ENCODE measurements at places on chromosomes 16 and 17. TPM values are rescaled to one million over a fixed set of nuclear protein-coding genes. Genes with fewer than 3 reads are reported as not detected.
A peak's percentile ranks its signal among the peaks of the same experiment; 100 is the strongest.

Gene CFAP97D1
- not detected for total RNA-seq

- DNase-seq = no peak
Measured at GRCh38 chr17:55710410-55710809, 12.3 kb downstream of the TMEM100 start.

DNA sequence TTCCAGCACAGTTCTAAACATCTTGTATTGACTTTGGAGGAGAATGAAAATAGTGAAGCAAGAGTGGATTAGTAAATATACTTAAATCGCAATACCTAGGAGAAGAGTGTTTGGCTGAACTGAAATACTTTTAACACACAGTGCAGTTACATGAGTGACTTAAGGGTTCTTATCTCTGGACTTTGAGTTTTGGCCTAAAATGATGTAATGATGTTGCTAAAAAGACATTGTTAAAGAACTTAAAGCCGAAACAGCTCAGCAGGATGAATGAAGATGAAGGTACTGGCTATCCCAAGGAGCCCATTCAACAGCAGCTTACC lies 28.1 kb downstream of the PMP22 start:
- DNase-seq = no peak

GRCh38 chr16:12906271-12906670 lies 4.9 kb downstream of the SHISA9 start:
- DNase-seq = no peak

- peak; percentile 84 for DNase-seq
Measured at GRCh38 chr16:180681-181564, 664 bp downstream of the HBQ1 start.

Gene PLEKHG4
- total RNA-seq = 0.89 TPM

DNA sequence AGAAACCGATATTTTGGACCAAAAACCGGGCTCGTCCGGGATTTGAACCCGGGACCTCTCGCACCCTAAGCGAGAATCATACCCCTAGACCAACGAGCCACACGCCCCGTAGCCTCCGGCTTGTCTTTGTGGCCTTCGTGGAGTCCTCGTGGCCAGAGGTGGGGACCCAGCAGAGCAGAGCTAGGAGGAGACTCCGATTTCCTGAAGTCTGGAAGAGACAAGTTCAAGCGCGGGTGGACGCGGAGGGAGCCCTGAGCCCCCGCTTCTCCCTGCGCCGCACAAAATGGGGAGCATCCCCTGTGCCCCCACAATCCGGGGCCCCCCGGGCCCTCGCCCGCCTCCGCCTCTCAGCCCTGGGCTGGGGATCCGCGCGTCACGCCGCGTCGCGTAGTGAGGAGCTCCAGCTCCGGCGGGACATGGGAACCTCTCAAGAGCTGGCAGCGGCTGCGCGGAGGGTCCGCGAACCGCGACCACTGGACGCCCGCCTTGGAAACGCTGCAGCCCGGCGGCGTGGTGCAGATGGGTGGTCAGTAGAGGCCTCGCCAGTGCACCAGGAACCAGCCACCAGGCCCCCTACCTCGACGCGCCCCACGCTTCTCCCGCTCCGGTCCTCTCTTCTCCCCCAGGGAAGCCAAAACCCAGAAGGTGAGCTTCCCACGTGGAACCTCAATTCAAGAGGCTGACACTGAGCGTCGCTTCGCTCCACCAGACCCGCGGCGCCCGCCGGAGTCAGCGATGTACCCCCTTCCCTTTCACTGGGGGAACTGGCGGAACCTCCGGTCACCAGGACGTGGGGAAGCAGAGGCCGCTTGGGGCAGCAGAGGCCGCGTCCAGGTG lies 5.2 kb upstream of the OR1F1 start:
- peak; percentile 53 for DNase-seq

Gene CACNG5
- not detected for total RNA-seq

Gene STH
- total RNA-seq = not detected

GRCh38 chr17:50947782-50948543 lies 81.8 kb upstream of the TOB1 start:
- peak; percentile 80 for DNase-seq

- DNase-seq = no peak
Measured at GRCh38 chr16:67764158-67764667, 42.1 kb downstream of the RANBP10 start.

Gene CMTM1
- 1.3 TPM for total RNA-seq

DNA sequence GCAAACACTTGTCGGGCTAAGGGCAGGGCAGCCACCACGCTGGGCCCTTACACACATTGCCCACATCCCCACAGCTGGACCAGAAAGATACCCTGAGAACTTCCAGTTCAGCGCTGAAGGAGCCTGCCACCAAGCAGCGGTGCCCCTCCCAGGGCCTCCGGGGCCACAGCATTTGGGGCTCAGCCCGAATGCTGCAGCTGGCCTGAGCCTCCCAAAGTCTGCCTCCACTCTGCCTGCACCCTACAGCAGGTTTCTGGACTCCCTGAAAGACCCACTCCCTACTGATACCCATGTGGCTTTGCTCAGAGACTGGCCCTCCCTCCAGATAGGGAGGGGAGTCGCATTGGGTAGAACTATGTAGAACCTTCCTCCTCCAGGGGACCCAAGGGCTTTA lies 1.5 kb downstream of the MCRIP1 start:
- no peak for DNase-seq

- DNase-seq = no peak
Measured at GRCh38 chr16:76574651-76575050, 297.4 kb downstream of the CNTNAP4 start.

DNA sequence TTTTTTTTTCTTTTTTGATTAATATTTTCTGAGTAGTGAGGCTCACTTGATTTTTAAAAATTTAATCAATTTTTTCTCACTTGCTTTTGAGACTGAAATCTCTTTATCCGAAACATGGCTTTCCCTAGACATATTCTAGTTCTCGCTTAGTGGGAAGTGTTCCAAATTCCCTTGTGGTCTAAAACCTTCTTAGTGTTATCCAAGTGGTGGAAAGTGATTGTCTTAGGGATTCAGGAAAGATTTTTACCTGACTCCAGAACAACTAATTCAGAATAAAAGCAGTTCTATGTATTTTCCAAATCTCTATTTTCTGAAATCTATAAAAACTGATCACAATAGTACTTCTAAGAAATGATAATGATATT lies 178.8 kb downstream of the MAP2K6 start:
- no peak for DNase-seq

DNA sequence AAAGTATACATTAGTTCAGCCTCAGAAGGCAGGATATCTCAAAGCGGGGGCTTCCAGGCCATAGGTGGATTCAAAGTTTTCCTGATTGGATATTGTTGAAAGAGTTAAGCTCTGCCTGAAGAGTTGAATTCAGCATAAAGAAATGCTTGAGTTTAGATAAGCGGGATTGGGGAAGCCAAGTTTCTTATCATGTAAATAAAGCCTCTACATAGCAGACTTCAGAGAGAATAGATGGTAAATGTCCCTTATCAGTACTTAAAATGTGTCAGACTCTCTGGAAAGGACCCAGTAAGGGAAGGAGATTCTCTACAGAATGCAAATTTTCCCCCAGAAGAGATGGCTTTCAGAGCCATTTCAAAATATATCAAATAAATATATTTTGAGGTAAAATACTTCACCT lies 423.5 kb downstream of the SHISA9 start:
- no peak for DNase-seq

Gene SDR42E2
- not detected for total RNA-seq

- DNase-seq = no peak
Measured at GRCh38 chr16:46811682-46812081, 19.3 kb downstream of the C16orf87 start.

- DNase-seq = no peak
Measured at GRCh38 chr17:48995304-48995973, 1.7 kb upstream of the IGF2BP1 start.

DNA sequence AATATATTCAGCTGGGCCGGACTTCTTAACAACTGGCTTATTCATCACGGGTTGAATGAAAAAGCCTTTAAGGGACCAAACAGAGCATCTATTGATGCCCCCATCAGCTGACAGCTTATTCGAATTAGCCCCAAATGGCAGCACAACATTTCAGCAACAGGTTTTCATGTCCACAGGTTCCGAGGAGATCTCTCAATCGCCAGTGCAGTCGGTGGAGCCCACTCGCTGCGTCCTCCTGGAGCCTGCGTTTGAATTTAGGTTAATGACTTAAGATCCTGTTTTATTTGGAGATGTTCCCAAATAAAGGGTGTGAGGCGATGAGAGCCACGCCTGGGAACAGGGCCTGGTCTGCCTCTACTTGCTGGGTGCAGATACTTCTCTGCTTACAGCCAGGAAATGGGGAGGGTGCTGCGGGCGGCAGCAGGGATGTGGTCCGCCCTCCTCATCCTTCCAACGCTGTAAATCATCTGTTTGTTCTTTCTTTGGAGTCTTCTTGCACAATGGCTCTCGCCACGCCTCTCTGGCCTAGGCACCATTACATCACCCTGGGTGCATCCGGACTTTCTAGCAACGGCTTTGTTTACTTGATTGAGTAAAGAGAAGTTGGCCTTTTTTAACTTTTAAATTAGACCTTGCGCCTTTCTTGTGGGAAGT lies 22.6 kb downstream of the NDE1 start:
- peak; percentile 94 for DNase-seq

DNA sequence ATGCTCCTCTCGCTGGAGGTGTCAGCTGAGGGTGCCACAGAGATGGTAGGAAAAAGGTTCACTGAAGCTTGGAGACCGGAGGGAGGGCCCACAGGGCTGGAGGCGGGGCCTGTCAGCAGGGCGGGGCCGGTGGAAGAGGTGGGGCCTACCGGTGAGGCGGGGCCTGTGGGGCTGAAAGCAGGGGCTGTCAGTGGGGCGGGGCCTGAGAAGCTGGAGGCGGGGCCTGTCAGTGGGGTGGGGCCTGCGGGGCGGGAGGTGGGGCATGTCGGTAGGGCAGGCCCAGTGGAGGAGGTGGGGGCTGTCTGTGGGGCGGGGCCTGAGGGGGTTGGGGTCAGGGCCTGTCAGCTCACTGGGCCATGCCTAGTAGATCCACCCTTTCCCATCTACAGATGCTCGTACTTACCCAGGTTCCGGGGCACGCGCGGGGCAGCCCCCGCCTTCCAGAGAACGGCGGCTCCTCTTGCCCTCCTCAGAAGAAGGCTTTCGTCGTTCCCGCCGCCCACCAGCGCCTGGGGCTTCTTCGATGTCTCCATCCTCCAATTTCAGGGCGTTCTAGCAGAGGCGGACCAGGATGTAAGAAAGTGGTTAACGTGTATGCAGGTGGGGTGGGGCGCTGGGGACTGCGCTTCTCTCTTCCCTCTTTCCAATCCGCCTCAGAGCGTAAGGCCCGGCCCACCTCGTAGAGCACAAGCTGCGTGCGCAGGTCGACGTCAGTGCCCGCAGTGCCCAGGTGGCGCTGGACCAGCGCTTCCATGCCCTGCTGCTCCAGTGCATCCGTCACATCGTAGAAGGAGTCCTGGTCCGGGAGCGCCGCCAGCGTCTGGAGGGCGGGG lies 9.8 kb downstream of the TMEM208 start:
- no peak for DNase-seq

Gene DPEP2
- total RNA-seq = 1.1 TPM

- peak; percentile 33 for DNase-seq
Measured at GRCh38 chr16:88070989-88071625, 119.9 kb downstream of the BANP start.

DNA sequence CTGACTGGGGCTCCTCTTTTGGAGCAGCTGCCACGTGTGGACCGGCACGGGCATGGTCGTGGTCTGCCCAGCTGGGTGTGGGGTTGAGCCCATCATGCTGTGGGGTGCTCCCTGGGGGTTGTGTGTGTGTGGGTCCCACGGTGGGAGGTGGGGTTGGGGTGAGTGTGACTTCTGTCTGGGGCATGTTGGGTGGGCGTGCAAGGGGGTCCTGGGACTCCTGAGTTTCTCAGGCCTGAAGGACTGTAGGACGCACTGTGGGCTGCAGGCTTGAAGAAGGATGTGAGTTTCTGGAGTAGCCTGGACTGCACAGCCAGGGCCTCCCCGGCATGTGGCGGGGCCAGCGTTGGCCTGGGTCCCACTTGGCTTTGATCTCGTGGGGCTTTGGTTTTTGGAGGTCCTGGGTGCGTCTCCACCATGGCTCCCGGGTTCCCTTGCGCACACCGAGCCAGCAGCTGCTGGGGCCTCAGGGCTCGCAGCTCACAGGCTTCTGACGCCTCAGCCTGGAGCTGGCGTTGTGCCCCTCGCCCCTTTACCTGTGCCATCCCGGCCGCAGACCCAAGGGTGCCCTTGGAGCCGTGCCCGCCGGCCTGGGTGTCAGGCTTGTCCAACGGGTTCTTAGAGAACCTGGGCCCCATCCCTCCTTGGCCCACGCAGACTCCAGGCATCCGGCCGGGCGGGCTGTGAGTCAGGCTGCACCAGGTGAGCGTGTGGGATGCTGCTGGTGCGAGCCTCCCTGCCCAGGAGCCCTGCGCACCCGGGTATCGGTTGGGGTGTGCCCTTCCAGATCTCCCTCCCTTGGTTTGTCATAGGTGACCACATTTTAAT lies 34.4 kb upstream of the ZNF750 start:
- no peak for DNase-seq

Data from Right ventricle myocardium superior (tissue), 1 donor.